ENCODE measurements at places on chromosomes 13 and 19.

- no peak overlapping the region for H3K4me3 ChIP-seq
- H3K36me3 ChIP-seq, result peaks cover 63% of the 10 kb centered on the region
- H3K4me1 ChIP-seq, result no peaks in the 10 kb centered on the region
- ATAC-seq, result no peak
- H3K27ac ChIP-seq, result no peak overlapping the region
Measured at GRCh38 chr13:41609828-41610227, 152.5 kb downstream of the RGCC start.

DNA sequence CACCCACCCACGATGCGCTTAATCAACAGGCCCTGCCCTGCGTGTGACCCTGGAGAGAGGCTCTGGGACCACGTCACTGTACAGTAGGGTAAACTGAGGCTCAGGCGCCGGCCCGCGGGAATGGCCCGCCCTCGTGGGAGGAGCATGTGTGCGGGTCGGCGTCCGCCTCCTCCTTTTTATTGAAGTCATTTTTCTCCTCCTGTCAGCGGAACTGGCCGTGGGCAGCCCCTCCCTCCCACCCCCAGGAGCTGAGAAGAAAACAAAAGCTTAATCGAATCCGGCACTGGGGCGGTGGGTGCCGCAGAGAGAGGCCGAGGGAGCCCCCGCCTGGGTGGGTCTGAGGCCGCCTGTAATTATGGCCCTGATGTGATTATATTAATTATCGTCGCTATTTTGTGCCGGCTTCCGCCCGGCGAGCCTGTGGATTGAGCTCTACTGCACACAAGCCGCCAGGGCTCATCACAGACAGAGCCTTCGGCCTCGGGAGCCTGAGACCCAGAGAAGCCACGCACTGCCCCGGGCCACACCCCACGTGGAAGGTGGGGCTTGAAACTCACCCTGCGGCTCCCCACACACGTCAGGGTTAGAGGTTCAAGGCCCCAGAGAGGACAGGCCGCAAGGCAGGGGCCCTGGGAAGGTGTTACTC lies 7.0 kb downstream of the C2CD4C start:
- H3K27ac ChIP-seq, result no peak overlapping the region
- peaks cover 30% of the 10 kb centered on the region for H3K27me3 ChIP-seq
- H3K36me3 ChIP-seq, result no peaks in the 10 kb centered on the region
- H3K4me3 ChIP-seq, result no peak overlapping the region
- H3K4me1 ChIP-seq, result peaks cover 7% of the 10 kb centered on the region

- ATAC-seq, result no peak
- no peaks in the 10 kb centered on the region for H3K4me1 ChIP-seq
- H3K4me3 ChIP-seq, result no peak overlapping the region
- no peaks in the 10 kb centered on the region for H3K36me3 ChIP-seq
- H3K27me3 ChIP-seq, result no peaks in the 10 kb centered on the region
- H3K27ac ChIP-seq, result no peak overlapping the region
Measured at GRCh38 chr13:111640476-111640875, 320.0 kb downstream of the TEX29 start.

GRCh38 chr19:1259876-1260748 lies 9.0 kb upstream of the CIRBP start:
- H3K4me3 ChIP-seq, result peak overlapping the region; percentile 97
- H3K4me1 ChIP-seq, result peaks cover 74% of the 10 kb centered on the region
- peak overlapping the region; percentile 97 for H3K27ac ChIP-seq
- peaks cover 24% of the 10 kb centered on the region for H3K36me3 ChIP-seq

DNA sequence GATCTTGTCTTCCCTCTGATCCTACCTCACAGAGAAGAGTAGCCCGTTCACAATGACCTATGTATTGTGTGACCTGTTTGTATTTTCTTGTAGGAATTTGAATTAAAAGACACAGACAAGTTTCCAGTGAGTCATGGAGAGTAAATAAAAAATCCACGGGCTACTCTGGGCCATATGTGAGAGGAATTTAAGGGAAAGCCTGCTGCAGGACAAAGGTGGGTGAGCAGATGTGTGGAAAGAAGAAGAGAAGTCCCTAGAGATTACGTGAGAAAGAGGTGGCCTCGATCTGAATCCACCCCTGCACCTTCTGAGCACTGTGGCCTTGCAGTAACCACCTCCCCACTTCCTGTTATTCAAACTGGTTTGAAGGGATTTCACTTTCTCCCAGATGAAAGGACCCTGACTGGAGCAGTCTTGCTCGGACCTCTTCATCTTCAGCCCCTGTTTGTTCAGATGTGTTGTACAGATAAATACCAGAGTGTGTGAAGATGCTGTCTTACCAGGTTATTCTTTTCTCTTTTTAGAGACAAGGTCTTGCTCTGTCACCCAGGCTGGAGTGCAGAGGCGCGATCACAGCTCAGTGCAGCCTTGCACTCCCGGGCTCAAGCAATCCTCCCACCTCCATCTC lies 205.4 kb downstream of the PDS5B start:
- peak overlapping the region; percentile 4 for H3K27ac ChIP-seq
- ATAC-seq, result peak; percentile 58
- H3K27me3 ChIP-seq, result no peaks in the 10 kb centered on the region
- peaks cover 6% of the 10 kb centered on the region for H3K36me3 ChIP-seq
- H3K4me3 ChIP-seq, result no peak overlapping the region

All from stimulated activated memory B cell treated with anti-CD40 and anti-IgM and Interleukin-4, amounts not matched to agents 10 μg/mL and 1 μg/mL and 100 μg/mL, for 72 hours (primary cell).